ENCODE measurements at places on chromosomes 2 and 18.

- no peak for DNase-seq
Observed at GRCh38 chr2:112077814-112078213, 22.7 kb downstream of the TMEM87B start.

DNA sequence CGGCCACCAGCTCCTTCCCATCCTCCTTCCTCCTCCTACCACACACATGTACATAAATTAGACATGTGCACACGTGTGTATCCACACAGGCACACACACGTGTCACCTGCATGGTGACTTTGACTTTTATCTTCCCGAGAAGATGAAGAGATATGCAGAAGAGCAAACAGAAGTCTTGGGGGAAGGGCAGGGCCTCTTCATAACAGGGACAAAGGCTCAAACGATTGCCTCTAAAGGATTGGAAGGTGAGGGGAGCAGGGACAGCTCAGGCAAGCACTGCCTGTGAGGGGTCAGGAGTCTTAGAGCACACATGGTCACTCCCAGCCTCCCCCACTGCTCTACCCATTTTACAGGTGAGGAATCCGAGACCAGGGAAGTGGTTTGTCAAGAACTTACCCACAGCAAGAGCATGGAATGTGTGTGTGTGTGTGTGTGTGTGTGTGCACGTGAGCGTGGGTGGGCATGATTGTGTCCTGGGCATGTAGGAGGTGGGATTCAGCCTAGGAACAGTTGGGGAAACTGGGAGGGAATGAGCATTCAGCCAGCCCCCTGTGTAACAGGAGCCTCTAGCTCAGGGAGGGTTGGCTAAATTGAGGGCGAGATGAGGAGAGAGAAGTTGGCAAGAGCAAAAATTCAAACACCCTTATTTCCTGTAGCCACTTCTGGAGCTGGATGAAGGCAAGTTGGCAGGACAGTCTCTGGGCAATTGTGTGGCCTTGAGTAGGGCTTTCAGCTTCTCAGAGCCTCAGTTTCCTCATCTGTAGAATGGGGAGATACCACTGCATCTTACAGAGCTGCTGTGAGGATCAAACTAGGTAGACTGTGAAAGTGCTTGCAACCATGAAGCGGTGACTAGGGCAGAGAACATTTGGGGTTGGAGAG, 24.2 kb downstream of the CIB4 start:
- DNase-seq = no peak

DNA sequence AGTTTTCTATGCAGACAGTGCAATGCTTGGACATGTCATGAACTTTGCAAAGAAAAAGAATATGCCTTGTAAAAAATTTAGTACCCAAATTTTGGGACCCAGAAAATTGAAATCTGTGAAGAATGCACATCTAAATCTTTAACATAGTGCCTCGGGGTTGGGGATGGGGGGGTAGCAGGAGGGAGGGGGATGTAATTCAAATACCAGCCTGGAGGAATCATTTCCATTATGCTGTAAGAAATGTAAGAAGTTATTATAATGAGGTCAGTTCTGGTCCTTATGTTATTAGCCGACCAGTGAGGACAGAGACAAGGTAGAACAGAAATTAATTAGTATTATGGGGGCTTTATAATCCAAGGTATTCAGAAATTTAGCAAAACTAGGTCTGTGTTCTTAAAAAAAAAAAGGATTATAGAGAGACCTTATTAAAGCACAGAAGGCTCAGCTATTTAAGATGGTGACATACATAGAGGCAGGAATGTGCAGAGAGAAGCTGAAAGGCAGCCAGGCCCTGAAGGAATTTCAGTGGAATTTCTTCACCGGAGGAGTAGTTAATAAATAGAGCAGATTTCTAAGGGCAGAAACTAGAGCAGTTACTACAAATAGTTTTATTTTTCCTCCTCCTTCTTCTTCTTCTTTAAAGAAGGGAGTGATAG, 89.0 kb upstream of the RBMS1 start:
- no peak for DNase-seq

DNA sequence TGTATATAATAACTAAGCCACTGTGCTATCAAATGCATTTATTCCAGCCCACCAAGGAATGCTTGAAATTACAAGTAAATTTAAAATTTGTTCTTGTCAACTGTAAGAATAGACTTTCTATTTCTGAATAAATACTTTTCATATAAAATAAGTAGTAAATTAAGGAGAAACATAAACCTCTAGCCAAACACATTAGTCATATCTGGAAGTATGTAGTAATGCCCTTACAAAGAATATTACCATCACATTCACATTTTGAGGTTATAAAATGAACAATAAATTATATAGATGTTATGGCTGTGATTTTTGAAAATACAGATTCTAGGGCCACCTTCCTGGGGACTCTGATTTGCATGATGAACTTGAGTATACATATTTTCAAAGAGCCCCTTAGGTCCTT, 54.7 kb downstream of the SERPINB7 start:
- DNase-seq = no peak

DNA sequence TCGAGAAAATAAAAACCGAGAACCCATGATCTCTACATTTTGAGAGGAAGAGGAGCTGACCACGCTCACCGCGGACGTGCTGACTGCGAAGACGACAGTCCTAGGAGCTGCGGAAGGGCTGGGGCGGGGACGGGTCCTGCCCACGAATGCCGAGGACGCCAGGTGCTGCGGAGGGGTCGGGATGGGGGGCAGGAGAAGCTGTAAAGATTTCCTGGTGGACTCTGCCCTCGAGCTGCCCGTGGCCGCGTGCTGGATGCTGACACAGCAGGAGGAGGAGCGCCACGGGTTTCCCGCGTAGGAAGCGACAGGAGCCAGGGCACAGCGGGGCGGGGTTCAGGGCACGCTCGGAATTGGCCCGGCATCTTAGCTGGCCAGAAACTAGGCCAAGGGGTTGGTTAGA, 22.2 kb downstream of the ZSCAN30 start:
- DNase-seq = no peak

DNA sequence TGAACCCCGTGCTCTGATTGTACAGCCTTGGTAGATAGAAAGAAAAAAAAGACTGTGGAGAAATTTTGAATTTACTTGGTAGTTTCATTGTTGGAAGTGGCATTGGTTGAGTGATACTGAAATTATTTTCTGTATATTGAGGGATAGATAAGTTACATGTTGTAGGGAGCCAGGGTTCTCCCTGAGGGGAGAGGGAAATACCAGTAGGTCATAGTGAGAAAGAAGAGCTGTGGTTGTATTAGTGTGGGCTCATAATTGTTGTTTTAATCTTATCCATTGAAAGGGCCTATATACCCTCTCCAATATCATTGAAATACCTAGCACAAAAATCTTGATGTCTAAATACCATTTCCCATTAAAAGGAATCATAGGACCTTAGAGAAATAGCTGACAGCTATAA, 16.9 kb upstream of the RAB31 start:
- no peak for DNase-seq

DNA sequence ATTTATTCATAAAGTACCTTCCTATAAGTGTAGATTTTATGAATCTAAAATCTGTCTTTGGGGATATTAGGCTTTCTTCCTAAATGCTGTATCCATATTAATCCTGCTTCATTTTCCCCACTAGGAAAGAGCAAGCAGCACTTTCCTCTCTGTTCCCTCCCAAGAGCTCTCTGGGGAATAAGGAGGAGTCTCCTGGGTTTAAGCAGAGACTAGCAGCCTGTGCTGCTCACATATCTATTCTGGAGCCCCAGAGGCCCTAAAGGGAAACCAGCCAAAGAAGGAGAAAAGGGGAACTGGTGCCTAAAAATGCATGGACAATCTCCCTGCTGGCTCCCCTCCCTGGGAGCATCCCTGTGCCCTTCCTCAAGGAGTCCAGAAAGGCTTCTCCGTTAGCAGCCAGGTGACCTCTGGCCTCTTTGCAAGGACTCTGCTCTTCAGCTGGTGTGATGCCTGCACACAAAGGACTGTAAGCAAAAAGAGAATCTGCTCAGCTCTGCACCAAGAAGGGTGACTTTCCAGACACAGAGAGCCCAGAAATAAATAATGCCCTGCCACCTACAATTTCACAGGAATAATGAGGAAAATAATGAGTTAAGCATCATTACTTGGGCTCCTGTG, 270.6 kb downstream of the SS18 start:
- no peak for DNase-seq

- no peak for DNase-seq
Observed at GRCh38 chr2:20665243-20666004, 1.5 kb upstream of the GDF7 start.

- DNase-seq = no peak
Observed at GRCh38 chr2:196959281-196959680, 32.8 kb upstream of the PGAP1 start.

- no peak for DNase-seq
Observed at GRCh38 chr18:22591222-22591621, 173.5 kb upstream of the CTAGE1 start.

DNA sequence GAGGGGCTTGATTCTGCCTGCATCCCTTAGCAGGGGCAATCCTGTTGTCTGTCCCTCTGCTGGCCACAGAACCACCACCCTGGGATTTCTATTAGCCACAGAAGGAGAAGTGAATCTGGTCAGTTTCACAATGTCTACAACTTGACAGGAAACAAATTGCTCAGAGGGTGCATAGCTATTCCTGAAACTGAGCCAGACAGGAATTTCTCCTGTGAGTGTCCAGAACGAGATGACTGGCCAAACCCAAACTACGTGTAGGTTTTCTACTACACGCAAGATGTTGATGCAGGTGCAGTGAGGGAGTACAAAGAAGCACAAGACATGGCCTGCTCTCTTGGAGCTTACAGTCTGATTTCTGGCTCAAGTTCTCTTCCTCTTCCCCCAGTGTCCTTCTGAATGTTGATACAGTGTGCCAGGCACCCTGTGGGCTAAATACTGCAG, 201.9 kb downstream of the CLIP4 start:
- DNase-seq = no peak

- no peak for DNase-seq
Observed at GRCh38 chr2:89845532-89845931, 1154.1 kb downstream of the RPIA start.

Data from hippocampal formation (tissue), 2 donors.